ENCODE measurements at places on chromosomes 12 and 14.

GRCh38 chr12:124480469-124481256 is 86.7 kb downstream of the NCOR2 start:
- DNase-seq, result no peak

- DNase-seq, result no peak
These were observed 300.1 kb downstream of the C12orf50 start for GRCh38 chr12:87728931-87729593.

DNA sequence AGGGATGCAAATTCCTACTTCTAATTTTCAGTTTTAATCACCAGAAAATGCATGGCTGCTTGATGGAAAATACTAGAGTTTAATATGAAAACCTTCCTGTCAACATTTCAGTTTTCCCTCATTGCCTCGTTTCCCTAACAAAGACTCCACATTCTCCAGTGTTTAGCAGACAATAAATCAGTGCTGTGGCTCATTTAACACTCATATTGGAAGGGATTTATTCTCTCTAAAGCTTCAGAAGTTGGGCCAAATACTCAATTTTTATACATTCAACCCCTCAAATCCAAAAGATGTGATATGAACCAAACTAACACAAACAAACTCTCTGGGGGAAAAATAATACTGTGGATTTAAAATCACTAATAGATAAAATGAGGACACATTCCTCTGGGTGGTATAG is 482.5 kb downstream of the FLRT2 start:
- DNase-seq, result no peak

DNA sequence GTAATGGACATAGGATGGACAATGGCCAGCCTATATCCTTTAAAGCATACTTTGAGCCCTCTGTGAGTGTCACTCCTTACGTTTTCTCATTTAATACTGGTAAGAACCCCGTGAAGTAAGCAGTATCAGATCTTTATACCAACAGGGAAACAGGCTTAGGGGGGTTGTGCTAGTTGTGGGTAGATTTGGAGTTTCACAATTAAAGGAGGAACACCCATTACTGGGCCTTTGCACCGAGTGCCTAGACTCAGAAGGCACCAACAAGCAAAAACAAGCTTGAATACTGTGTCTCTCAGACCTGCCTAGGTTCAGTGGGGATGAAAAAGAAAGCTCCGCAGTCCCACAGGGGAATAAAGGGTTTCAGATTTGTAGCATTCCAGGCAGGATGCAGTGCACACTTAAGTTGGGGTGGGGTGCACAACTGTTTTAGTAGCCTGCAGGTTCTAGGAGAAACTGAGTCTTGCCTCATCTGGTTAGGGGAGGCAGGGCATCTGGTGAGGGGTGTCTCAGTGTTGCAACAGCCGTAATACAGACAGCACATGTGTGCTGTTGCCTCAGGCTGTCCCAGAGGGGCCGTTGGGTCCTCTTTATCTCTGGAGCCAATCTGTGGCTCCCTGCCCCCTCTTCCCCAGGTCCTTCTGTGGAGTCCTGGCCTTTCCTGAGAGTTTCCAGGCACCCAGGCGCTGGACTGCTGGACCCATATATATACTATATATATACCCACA is 51.2 kb downstream of the IRAK3 start:
- no peak for DNase-seq

GRCh38 chr12:62272936-62273552 is 12.8 kb downstream of the USP15 start:
- DNase-seq, result no peak

DNA sequence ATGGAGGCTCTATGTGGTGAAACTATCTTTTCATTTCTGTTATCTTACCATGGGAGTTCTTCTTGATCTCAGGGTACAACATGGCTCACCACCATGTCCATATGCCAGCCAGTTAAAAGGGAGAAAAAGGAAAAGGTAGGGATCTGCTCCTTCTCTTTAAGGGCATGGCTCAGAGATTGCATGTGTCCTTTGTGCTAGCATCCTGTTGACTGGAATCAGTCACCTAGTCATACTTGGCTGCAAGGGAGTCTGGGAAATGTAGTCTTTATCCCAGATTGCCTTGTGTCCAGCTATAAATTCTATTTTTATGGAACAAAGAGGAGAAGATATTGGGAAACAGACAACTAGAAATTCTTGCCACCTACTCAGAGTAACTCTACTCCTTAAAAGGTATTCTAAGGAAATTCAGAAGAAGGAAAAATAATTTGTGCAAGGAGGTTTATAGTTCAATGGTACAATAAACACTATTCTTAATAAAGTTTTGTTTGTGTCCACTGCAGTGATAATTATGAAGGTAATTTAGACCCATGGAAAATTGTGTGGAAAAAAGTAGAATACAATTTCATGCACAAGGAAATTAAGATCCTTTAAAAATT is 86.4 kb upstream of the RPH3A start:
- DNase-seq, result no peak

GRCh38 chr14:24307575-24308341 is at the start of gene CIDEB:
TSS of gene CIDEB (minus strand) at chr14:24307977. CDS start at chr14:24307858, 119 bp downstream.
- DNase-seq, result no peak

DNA sequence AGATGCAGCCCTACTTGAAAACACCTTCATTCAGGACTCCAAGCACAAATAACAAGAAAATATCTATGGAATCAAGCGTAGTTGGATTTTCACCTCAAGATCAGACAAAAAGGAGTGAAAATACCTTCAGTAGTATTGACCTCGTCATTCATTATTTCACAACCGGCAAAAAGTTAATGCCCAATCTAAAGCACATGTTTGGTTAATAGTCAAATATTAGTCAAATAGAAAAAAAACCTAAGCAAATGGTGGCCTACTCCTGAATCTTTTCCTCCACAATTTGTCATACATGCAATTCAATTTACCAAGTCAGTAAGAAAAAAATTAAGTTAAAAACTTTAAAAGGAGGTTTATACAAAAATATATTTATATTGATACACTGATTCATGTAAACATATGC is 50.0 kb downstream of the SLC38A4 start:
- DNase-seq, result no peak

DNA sequence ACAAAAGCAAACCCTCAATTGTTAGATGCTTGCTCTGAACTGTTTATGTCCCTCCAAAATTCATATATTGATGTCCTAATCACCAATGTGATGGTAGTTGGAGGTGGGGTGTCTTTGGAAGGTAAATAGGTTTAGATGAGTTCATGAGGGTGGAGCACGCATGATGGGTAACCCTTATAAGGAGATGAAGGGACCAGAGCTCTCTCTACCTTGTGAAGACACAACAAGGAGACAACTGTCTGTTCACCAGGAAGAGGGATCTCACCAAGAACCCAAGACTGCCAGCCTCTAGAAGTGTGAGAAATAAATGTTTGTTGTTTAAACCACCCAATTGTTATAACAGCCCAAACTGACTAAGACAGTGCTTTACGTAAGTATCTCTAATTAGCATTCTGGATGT is 27.0 kb downstream of the DHRS2 start:
- DNase-seq, result no peak

GRCh38 chr12:124078800-124079199 is 105.8 kb downstream of the ZNF664 start:
- no peak for DNase-seq

- DNase-seq, result no peak
These were observed 48.3 kb downstream of the EML1 start for GRCh38 chr14:99841436-99842071.

- DNase-seq, result no peak
These were observed 3.4 kb upstream of the GPR19 start for GRCh38 chr12:12699345-12699744.

GRCh38 chr12:117820216-117820907 is 148.4 kb downstream of the KSR2 start:
- no peak for DNase-seq

DNA sequence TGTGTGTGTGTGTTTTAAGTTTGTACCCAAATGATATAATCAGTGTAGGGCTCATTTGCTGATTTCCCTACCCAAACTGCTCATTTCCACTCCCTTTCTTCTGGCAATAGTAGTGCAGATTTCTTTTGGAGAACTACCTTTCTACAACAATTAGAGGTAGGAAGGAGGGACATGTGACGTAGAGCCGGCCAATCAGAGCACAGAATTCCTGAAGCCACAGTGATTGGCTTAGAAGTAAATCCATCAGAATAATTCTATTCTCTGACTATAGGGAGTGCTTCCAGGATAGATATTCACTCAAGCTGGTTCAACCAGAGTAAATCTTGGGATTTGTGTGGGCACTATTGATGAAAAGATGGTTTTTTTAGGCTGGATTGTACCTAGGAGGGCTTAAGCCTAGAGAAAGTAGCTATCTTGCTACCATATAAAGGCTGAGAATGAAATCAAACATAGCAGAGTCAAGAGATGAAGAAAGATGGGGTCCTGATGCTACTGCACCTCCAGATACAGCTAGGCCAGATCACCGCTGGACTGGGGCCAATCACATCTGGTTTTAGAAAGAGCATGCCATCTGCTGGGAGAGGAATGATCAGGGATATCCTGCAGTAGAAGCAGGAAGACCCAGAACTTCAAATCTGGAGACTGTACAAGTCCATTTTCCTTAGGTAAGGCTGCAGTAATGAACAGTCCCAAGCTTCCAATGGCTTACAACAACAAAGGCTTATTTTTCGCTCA is 54.1 kb upstream of the NUAK1 start:
- DNase-seq, result no peak

DNA sequence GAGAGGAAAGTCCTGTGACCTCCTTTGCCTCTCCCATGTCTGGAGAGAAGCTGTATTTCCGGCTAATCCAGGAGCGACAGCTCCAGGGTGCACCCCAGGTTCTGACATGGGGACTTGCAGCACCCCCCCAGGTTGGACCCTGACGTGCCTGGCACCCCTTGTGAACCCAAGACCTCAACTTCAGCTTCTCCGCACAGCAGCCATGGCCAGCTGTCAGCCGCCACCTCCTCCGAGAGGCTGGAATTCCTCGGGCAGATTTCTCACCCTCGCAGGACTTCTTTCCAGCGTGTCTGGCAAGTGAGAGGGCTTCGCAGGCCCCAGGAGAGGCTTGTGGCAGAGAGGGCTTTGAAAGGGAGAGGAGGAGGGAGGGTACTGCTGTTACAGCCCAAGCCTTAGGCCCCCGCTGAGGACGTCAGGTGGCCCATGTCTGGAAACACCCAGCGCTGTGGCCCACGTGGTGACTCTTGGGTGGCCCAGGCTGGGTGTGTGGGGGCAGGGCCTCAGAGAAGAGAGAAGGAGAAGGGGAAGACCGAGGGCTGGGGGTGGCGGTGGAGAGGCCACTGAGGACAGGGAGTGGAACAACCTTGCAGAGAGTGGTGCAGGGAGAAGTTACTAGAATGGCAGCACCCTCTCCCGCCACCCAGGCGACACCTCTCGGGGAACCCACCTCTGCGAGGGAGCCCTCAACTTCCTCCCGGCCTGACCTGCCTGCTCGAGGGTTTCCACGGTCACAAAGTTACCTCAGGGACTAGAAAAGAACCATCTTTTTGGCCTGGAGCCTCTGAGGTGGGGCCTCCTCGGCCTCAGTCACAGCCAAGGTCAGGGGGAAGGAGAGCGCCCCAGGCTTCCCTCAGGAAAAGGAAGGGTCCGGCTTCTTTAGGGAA is 11.7 kb upstream of the RPS6KL1 start:
- DNase-seq, result no peak
